ENCODE measurements at places on chromosomes 16 and 17.

GRCh38 chr17:61476476-61477203 is 24.4 kb downstream of the TBX4 start:
- DNase-seq: no peak

DNA sequence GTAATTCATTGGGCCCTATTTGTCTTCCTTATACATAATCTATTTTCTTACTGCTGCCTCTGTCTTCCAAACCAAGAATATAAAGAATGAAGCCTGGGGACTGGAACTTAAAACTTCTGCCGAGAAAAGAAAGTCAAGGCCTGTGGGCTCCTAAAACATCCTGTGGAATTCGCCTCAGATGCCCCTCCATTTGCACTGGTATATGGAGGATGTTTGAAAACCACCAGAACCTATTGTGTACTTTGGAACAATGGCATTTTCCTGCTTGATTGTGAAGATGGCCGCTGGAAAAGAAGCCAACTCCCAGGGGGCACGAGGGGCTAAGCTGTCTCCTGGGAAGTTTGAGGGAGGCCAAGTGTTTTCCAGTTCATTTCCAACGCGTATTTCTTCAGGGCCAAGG is 122.4 kb downstream of the WWOX start:
- DNase-seq: no peak

GRCh38 chr17:6035801-6036394 is 34.3 kb upstream of the WSCD1 start:
- DNase-seq: no peak

GRCh38 chr17:68437979-68438822 is 19.1 kb downstream of the WIPI1 start:
- no peak for DNase-seq

DNA sequence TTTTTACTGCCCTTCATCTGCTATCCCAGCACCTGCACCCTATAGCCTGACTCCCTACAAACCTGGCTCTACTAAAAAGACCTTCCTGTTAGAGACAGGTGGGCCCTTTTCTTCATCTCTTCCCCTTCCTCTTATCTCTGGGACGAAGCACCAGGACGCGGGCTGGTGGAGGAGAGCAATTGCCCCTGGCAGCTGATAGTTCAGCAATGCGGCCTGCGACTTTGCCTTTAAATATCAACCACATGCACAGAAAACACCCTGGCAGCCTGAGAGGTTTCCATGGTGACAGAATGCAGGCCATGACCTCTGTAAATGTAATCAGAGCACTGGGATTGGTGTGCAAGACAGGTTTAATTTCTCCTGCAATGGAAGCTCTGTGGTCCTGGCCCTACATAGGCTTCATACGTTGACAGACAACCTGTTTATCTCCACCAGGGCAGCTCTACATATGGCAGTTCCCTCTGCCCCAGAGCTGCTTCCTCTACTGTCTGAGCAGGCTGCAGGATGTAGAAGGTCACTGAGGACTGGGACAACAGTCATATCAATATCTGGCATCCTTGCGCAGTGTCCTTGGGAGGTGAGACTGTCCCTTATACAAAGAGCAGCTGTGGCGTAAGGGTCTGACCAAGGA is 10.0 kb upstream of the SKAP1 start:
- no peak for DNase-seq

DNA sequence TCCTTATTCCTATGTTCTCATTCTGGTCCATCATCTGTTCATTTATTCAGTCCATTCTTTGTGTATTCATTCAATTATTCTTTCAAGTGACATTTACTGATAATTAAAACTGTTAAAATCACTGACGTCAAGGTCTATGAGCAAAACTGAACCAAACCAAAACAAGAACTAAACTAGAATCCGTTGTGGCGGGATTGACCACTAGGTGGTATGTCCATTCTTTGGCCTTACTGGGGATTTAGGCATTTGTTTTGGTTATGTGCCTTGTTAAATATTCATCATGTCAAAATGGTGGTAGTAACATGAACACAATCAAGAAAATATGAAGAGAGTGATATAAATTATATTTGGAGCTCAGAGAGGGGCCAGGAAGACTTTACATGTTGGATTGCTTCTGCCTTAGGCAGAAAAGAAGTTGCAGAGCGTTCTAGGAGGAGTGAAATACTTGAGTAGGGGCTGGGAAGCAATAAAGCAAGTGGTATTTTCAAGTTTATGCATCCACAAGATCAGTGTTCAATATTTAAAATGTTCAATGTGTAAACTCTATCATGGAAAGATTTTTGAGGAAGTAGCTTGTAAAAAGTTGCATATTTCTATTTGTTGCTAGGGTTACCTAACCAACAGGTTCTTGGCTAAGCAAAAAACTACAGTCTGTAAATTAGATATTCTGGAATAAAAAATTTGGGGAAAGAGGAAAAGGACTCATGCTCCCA is 129.0 kb downstream of the CDH13 start:
- DNase-seq: no peak

GRCh38 chr17:7750321-7750821 is 32.8 kb downstream of the DNAH2 start:
- no peak for DNase-seq

DNA sequence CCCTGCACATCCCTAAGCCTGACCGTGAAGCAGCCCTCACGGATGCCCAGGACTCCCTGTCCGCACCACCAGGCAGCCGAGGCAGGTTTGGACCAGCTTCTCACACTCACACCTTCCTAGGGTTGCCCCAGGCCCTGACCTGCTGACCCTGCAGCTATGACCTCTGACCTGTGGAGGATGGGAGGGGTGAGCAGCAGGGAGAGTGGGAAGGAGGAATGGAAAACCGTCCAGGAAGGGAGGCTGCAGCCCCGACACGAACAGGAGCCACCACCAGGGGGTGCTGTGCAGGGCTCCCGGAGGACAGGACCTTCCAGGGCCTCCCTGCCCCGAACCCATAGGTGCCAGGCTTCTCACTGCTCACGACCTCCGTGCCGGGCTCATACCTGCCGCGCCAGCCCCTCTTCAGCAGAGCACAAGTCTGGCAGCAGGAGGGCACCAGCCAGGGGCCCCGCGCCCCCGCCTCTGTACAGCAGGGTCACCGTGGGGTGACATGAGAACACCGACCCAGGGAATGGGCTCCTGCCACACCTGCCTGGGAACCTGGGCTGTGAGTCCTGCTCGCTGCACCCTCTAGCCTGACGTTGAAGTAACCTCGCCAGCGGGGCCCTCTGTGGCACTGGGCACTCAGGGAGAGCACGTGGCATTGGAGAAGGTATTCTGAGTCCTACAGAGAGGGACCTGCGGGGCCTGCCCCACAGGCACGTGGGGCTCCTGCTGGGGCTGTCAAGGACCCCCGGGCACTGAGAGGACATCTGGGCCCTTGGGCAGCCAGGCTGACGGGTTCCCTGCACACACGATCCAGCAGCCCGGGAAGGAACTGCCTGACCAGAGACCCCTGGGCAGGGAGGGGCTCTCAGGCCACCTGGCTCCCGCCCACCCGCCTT is 37.6 kb downstream of the CTU2 start:
- no peak for DNase-seq

DNA sequence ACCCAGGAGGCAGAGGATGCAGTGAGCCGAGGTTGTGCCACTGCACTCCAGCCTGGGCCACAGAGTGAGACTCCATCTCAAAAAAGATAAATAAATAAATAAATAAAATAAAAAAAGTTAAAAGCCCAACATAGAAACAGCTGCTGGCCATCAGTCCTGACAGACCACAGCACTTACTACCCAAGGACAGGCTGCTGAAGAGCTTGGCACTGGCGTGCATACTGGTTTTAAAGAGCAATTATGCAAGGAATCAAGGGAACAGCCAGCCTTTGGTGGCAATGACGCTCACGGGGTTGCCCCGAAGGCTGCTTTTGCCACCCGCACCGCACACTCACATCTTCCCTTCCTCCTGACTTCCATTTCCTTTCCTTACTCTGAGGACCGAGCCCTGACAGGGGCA is 4.2 kb downstream of the PLD6 start:
- no peak for DNase-seq

GRCh38 chr17:41533613-41534012 is 5.5 kb upstream of the KRT19 start:
- DNase-seq: no peak

GRCh38 chr16:75471723-75472633 is 7.5 kb upstream of the TMEM170A start:
- DNase-seq: peak; percentile 17

DNA sequence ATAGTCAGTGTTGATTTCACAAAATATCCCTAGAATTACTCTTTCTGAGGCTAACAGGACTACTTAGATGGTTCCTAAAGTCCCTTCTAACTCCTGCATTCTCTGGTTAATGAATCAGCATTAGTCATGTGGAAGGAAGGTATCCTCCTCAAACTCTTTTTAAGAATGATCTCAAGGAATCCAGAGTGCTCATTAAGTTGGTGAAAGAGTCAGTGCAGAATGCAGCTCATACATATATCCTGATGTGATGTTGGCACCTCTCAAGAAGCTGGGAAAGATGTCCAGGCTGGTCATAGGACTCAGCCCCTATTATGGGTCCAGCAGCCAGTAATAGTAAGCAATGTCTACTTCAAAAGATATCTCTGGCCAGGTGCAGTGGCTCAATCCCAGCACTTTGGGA is 65.5 kb downstream of the PIGL start:
- no peak for DNase-seq

DNA sequence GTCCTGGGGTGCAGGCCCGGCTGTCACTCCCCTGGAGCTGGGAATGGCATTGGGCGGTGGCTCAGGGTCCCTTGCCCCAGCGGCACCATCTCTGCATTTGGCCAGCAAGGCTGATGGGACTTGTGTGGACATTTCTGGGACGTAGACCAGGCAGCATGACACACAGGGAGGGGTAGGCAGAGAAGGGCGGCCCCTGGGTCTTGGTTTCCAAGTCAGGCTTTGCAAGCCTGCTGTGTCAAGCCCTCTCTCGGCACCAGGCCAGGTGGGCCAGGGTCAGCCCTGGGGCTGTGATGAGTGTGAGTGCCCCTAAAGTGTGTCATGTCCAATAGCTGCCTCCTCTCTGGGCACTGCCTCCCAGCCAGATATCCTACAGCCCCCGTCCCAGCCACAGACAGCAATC is 335.2 kb downstream of the SEC14L1 start:
- DNase-seq: no peak
